ENCODE measurements at places on chromosomes 7 and 10.

DNA sequence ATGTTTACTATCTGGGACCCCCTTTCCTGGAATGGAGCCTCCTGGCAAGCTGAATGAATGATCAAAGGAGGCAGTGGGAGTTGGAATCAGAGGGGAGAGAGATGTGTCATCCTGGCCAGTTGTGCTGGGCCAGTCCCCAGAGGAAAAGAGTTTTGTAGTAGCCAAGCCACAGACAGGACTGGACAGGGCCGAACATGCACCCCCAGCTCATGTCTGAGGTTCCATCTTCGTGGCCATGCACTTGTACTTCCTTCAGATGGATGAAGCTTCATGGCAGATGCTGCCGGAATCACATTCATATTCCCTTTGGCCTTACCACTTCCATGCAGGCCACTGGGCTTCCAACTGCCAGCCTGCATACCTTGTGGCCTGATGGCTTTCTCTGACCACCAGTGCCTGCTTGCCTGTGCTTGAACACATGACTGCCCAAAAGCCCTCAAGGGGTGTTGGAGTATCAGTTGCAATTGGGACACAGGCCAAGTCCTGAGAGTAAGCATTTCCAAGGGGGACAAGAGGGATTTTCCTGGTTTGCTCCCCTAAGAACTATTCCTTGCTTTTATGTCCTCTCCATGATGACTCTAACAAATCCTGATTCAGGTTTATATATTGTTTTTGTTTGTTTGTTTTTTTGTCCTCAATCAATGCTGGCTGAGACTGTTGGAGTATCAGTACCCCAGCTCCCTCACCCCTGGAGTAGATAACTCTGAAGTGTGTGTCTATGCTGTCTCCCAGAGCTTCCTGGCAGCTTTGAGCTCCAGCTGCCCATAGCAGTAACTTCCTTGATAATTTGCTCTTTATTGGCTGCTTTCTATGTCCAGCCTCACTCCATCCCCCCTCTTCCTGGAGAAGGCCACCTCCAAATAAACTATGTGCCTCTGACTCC is 63.6 kb downstream of the TMEM130 start:
- no peak for DNase-seq

DNA sequence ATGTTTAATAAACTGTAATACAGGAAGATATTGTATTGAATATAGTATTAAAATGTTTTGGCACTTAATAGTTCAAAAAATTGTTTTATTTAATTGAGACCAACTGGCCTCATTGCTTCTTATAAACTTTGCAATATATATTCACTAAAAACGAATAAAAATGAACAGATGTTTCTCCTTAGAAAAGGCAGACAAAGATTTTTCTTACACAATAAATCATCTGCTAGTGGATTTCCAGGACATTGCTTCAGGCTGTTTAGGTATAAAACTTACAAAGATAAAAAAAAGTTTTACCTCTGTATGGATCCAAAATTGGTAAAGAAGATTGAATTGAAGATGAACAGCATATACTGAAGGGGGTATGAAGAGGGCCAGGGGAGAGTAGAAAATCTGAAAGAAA is 143.6 kb downstream of the AGMO start:
- DNase-seq = no peak

DNA sequence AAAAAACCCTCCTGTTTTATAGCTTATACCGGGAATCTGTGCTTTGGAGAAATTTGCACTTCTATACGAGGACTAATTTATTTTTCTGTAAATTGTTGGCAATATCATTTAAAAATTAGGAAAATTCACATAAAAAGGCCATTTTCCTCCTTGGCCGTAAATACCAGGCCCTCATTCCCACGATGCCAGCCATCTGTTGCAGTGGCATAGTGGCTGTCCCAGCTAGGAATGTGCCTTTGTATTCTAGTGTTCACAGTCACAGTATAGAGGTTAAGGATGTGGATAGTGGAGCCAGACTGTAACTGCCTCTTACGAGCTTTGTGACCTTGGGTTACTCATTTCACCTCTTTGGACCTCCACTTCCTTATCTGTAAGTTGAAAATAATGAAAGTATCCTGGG is 312.5 kb downstream of the GPR158 start:
- DNase-seq = no peak

- no peak for DNase-seq
Observed at GRCh38 chr10:7520507-7521485, 110.0 kb upstream of the SFMBT2 start.

DNA sequence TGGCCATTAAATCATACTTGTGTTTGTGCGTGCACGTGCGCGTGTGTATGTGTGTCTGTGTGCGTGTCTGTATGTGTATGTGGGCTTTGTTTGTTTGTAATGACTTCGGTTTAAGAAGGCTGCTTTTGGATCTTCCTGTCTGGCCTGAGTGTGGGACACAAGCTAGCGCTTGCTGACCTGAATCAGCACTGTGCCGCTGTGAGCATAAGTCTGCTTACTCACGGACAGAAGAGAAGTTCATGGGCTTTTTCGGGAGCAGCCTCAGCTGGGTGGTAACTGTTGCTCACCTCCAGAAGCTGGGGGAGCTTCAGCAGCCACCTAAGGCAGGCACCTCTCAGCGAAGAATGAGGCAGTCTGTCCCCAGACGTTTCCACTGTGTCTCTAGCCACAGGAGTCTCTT is 56.1 kb upstream of the TRUB1 start:
- no peak for DNase-seq

DNA sequence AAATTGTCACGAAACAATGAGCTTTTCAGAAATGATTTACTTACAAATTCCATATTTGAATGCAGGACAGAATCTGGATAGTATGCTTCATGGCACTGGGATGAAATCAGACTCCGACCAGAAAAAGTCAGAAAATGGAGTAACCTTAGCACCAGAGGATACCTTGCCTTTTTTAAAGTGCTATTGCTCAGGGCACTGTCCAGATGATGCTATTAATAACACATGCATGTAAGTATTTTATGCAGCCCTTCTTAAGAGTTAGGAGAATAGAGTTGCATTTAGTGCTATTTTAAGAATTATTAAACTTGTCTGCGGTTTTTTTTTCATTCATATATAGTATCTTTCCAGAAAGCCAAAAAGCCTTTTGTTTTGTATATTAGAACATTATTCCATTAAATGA is 67.4 kb downstream of the MMRN2 start:
- DNase-seq = no peak

All from stimulated activated CD8-positive, alpha-beta memory T cell treated with anti-CD3 and anti-CD28 coated beads, Interleukin-2, amount 100 ng/mL, for 1 hour (primary cell).